ENCODE measurements at places on chromosomes 16 and 17.

GRCh38 chr16:48909231-48909630, 299.3 kb upstream of the N4BP1 start:
- no peak for DNase-seq

DNA sequence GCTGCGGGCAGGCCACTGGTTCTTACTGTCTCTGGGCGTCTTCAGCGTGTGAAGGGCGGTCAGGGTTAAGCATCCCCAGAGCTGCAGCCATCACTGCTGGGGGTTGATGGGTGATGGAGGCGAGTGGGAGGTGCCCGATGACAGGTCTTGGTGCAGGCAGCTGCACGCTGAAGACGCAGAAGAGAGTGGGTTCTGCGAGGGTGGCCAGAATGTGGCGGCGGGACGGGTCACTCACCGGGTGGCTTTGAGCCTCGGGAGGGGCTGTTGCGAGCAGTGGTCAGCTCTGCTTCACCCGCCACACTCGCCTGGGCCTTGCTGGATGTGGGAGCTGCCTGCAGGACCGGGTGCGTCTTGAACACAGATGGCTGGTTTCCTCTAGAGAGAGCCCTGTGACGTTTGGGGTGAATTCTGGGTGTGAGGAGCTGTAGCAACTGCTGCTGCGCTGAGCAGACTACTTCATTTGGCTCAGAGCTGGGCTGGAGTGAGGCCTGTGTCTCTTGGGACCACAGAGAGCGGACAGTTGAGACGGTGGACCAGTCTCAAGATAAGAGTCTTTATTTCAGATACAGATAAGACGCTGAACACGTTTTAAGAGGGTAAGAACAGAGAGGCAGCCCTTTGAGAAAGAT, 44.6 kb upstream of the ZNF750 start:
- DNase-seq = no peak

DNA sequence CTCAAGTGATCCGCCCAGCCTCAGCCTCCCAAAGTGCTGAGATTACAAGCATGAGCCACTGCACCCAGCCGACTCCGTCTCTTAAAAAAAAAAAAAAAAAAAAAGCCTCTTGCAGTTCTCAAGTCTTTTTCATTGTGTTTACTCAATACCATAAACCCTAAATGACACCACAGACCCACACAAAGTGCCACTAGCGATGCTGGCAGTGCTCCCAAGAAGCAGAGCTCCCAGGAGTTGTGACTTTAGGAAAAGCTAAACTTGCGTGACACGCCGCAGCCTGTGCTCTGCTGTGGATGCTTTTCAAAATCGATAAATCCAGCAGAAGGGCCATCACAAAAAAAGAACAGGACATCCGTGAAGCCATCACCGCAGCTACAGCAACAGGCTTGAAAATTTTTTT, 114.7 kb downstream of the ANKRD11 start:
- no peak for DNase-seq

GRCh38 chr16:5066511-5066910, 755 bp upstream of the C16orf89 start:
- no peak for DNase-seq

- no peak for DNase-seq
Measured at GRCh38 chr16:67666559-67667452, at the start of the genes C16orf86 and ENKD1. Gene C16orf86 (plus strand): TSS chr16:67666814. CDS start chr16:67666971, 157 bp downstream. Gene ENKD1 (minus strand): TSS chr16:67666750. CDS start chr16:67666442, 308 bp downstream.

- no peak for DNase-seq
Measured at GRCh38 chr16:70294385-70295025, 4.5 kb upstream of the DDX19B start.

DNA sequence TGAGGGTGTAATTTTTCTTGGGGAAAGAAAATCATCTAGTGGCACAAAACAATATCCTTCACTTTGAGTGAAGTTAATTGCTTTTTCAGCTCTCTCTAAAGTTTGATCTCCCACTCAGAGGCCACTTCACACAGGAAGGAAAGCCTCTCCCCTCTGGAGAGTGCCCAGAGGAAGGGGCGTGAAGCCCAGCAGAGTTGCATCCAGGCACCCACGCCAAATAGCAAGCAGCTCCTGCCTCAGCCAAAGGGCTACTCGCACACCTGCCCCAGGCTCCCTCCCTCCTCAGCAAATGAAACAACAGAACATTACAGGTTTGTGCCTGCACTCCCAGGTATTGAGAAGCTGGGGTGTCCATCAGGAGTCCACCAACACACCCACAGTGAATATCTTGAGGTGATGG, 183.0 kb upstream of the RPL38 start:
- no peak for DNase-seq

DNA sequence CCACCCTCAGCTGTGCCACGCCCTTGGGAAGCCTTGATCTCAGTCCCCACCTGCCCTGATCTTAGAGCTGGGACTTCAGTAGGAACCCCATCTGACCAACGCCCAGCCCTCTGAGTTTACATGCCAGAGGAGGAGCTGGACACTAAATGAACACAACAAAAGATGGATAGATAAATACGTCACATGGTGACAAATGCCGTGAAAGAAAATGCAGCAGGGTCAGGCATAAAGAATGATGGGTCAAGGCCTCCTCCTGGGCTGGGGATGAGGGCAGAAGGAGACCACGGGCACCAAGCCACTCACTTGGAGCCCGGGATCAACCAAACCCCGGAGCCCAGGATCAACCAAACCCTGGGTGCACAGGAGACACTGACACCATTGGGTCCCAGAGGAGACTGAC, 354.9 kb downstream of the C16orf95 start:
- no peak for DNase-seq

DNA sequence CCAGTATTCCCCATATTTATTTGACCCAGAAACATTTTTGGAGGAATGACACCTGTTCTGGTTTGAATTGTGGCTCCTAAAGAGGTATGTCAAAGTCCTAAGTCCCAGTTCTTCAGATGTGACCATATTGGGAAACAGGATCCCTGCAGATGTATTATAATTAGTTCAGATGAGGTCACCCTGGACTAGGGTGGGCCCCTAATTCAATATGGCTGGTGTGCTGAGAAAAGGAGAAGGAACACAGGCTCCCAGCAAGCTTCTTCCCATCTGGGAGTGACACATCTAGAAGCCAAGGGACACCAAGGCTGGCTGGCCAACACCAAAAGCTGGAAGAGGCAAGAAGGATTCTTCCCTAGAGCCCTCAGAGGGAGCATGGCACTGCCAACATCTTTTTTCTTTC, 3.8 kb upstream of the GCSH start:
- DNase-seq = no peak

DNA sequence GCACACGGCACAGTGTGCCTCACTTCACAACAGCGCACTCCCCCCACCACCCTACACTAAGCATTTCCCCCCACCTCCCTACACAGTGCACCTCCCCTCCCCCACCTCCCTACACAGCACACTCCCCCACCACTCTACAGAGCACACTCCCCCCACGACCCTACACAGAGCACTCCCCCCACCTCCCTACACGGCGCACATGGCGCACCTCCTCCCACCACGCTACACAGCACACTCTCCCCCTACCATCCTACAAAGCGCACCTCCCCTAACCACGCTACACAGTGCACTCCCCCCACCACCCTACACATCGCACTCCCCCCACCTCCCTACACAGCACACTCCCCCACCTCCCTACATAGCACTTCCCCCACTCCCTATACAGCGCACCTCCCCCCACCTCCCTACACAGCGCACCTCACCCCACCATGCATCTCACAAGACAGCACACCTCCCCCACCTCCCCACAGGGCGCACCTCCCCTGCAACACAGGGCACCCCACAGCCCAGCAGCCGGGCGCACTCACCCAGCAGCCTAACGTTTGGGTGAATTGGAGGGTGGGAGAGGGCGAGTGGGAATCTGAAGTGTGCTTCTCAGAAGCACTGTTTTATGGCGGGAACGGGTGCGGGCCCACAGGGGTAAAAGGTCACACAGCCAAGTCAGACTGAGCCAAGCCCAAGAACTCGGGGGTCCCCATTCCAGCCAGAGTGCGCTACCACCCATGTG, 10.3 kb downstream of the KNOP1 start:
- DNase-seq = no peak

- no peak for DNase-seq
Measured at GRCh38 chr16:3388325-3388724, 12.5 kb downstream of the ZSCAN32 start.

GRCh38 chr17:21039839-21040575, 2.8 kb downstream of the USP22 start:
- DNase-seq = no peak

GRCh38 chr17:75594499-75595283, 7.1 kb downstream of the MYO15B start:
- DNase-seq = no peak

DNA sequence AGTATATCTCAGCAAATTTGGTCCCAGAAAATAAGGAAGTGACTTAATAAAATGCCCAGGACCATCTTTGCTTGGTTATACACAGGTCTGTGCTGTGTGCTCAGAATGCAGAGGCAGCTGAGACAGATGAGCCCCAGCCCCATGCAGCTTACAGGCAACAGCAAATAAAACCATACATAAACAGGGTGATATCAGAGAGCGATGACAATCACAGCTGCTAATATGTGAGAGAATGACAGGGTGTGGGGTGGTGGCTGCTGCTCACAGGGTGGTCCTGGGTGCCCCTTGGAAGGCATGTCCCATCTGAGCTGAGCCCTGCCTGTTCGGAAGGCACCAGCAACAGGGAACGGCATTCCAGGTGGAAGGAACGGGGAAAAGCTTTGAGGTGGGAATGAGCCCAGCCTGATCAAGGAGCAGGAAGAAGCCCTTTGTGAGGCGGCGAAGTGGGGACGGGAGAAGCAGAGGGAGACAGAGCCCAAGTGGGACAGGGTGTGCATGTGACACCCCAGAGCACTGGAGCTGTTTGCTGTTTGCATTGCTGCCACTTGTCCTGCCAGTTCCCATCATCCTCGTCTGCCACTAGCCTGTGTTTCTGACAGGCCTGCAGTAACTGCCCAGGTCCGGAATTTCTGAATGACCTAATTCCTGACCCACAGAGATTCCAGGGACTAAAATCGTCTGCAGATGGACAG, 150.5 kb downstream of the KATNIP start:
- no peak for DNase-seq

DNA sequence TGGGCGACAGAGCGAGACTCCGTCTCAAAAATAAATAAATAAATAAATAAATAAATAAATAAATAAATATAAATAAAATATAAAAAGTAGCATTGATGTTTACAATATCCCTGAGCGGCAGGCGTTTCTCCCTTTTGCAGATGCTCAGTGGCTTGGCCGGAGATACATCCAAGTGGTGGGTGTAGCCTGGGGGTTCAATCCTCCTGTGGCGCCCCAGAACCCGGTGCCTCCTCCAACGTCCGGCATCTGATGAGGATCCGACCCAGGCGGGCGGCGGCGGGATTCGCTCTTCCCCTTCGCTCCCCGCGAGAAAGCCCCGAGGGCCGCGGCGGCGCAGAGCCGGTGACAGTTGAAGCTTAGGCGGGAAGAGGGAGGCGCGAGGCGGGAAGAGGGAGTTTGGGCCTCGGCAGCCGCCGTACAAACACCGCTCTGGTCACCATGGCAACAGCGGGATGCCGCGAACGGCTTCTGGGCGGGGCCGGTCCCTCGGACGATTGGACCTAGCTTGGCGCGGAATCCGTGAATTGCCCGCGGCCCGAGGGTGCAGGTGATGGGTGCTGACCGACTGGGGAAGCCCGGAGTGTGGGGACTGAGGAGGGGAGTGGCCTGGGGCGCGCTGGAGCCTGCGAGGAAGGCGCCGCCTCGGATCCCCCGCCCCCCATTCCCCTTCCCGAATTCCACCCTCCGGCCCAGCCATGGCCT, 12.7 kb upstream of the ALDOA start:
- DNase-seq = no peak

DNA sequence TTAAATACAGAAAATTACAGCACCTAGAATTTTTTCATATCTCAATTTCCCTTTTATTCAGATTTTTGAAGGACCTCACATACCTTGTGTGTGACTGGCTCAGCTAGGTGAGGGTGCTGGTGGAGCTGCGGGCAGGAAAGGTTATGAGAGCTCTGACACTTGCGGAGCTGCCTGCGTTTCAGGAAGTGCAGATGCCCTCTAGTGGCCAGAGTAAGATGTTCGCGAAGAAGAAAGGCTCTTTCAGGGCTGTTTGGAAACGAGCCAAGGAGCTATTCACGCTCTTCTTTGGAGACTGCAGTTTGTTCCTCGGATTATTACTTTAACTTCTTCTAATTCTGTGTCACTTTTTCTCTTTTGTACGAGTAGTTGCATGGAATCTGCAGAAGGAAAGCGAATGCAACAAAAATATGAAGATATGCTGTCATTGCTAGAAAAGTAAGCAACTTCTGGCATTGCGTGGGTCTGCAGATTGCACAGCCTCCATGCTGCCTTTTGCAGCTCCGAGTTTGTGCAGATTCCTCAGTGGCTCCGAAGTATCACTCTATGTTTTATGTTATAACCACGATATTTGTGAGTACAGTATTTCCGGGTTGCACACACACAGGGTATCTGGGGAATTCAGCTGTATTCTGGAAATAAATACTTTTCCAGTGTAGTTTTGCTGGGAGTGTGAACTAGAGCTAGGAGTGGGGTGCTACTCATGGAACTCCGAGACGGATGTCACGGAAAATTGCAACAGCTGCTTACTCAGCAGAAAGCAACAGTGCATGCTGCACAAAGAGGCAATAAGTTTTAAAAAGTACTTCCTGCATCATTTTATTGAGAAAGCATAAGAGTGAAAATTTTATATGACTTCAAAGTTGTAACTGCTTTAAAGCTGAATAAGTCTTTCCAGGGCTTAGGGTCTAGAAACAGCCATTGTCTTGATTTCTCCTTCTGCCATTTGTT, 46.3 kb downstream of the DNAH9 start:
- DNase-seq = no peak

GRCh38 chr17:57900991-57901743, 51.3 kb upstream of the MRPS23 start:
- DNase-seq = no peak

DNA sequence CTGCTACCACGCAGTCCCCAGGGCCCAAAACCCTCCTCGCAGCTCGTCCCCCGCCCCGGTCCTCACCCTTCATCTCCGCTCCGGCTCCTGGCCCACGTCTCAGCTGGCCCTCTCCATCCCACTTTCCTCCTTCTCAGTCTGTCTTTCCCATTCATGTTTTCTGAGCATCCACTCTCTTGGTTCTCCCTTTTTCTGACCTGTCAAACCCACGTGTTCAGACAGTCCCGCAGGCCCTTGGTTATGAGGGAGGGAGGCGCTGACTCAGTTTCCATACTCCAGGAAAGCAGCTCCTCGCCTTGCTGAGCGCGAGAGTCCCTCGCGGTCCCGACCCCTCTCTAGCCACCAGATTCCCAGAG, 392 bp upstream of the HID1 start:
- DNase-seq = no peak
